ENCODE measurements at places on chromosomes 11 and 22. TPM values are rescaled to one million over a fixed set of nuclear protein-coding genes. Genes with fewer than 3 reads are reported as not detected.

Gene HBE1
- polyA plus RNA-seq: not detected

Gene C22orf15
- polyA plus RNA-seq: 0.13 TPM

Gene RTN3
- polyA plus RNA-seq: 59.8 TPM

DNA sequence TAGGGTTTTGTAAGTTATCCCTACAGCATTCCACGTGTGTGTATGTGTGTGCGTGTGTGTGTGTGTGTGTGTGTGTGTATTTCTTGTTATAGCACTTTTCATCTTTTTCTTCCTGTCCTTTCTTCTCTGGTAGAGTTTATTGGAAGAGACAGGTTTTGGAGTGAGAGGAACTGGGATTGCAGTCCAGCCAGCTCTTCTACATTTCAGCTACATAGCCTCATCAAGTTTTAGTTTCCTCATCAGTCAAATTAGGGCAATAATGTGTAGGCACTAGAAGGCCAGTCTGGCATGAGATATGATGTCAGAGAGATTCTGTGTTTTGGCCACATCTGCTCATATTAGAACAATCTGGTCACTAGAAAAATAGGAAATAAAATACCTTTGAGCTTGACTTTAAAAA, 1283.5 kb upstream of the TENM4 start:
- no peak for DNase-seq
- H3K27ac ChIP-seq: no peak overlapping the region
- no peaks in the 10 kb centered on the region for H3K27me3 ChIP-seq
- no peaks in the 10 kb centered on the region for H3K4me1 ChIP-seq
- no peaks in the 10 kb centered on the region for H3K36me3 ChIP-seq

- no peaks in the 10 kb centered on the region for H3K36me3 ChIP-seq
- H3K27me3 ChIP-seq: no peaks in the 10 kb centered on the region
- H3K4me3 ChIP-seq: no peak overlapping the region
- H3K4me1 ChIP-seq: peaks cover 6% of the 10 kb centered on the region
- H3K27ac ChIP-seq: no peak overlapping the region
Observed at GRCh38 chr22:17788528-17789378, 14.5 kb upstream of the BID start.

All from naive B cell (primary cell).